ENCODE measurements at places on chromosomes 6 and 20.
A peak's percentile ranks its signal among the peaks of the same experiment; 100 is the strongest.

- DNase-seq: no peak
Measured at GRCh38 chr20:650954-651353, 2.0 kb downstream of the SRXN1 start.

GRCh38 chr20:373171-373890 lies 7.2 kb upstream of the TRIB3 start:
- DNase-seq: no peak

- no peak for DNase-seq
Measured at GRCh38 chr6:22254886-22255285, 42.0 kb downstream of the PRL start.

DNA sequence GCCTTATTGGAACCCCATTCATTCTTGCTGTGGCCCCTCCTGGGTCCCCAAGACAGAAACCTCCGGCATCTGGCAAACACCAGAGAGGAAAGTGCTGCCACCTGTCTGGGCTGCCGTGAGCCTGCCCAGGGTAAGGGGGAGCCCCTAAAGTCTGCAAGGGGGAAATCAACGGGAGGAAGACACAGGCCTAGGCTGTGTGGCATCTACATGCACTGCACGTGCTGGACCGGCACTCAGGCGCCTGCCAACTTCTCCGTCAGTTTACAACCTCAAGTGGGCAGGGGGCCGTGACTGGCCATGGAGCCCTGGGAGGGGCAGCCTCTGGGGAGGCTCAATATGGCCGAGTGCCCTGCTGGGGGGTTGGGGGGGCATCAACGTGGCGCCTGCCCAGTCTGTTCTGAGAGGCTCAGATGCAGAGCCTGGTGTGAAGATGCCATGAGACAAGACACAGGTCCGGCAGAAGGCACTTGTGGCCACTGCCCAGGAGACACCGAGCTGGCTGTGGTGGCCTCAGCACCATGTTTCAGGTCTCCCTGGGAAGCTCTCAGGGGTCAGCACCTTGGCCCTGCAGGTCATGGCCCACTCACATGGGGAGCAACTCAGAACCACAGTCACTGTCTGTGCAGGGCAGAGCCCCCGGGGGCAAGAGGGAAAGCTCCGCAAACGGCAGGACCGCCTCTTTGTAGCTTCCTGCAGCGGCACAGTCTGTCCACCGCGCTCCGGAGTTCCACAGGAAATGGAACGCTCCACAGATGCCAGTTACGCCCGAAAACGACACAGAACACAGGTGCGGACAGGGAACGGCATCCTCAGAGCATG lies 8.4 kb downstream of the UCKL1 start:
- no peak for DNase-seq

- no peak for DNase-seq
Measured at GRCh38 chr6:795046-795685, 102.2 kb upstream of the EXOC2 start.

GRCh38 chr6:90212274-90212673 lies 84.4 kb downstream of the BACH2 start:
- no peak for DNase-seq

- DNase-seq: no peak
Measured at GRCh38 chr20:39259010-39259803, 297.1 kb downstream of the DHX35 start.

DNA sequence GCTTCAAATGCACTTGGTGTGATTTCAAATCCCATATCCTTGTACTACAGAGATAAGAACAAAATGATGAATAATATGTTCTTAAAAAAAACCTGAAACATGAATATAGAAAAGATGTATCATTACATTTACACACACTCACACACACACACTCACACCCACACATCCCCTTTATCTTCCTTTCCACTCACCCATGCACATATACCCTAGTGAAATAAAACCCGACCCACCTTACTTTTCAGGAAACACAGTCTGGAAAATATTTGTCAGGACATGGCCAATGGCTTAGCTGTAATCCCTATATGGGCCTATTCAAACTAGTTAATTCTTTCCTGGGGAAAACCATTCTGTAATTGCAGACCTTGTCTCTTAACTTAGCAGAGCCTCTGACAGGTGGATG lies 60.8 kb upstream of the EDN1 start:
- peak; percentile 11 for DNase-seq

- no peak for DNase-seq
Measured at GRCh38 chr6:151325075-151326050, 66.0 kb downstream of the ZBTB2 start.

DNA sequence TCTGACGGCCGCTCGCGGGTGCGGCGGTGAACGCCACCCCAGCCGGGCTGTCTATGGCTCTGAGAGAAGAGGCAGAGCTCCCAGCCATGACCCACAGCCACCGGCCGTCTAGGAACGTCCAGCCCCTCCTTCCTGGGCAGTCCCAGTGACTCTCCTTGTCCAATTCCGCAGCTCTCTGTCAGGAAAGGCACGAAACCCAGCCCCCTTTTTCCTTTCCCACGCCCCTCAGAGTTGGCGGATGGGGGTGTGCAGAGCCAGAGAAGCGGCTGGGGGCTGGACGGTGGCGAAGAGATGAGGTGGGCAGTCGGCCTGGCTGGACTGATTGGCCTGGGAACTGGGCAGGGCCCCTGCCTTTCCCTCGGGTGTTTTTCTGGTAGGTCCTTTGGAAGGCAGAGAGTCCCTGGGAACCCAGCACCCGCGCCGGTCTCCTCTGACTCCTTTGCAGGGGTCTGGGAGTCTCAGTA lies 1.5 kb downstream of the EBF4 start:
- DNase-seq: no peak

DNA sequence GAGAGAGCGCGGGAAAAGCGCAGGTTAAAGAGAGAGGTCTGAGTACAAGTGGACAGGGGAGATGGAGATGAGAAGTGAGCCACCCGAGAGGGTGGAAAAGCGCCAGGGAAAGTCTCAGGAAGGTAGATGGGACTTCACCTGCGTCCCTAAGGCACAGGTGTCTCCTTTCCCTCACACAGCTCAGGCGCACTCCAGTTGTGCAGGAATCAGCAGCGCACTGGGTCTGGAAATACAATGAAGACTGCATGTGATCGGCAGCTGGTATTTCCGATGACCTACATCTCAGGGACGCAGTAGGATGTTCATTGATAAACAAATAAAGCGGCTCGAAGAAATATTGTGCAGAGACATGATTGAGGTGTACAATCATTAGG lies 432 bp upstream of the KHDRBS2 start:
- no peak for DNase-seq

DNA sequence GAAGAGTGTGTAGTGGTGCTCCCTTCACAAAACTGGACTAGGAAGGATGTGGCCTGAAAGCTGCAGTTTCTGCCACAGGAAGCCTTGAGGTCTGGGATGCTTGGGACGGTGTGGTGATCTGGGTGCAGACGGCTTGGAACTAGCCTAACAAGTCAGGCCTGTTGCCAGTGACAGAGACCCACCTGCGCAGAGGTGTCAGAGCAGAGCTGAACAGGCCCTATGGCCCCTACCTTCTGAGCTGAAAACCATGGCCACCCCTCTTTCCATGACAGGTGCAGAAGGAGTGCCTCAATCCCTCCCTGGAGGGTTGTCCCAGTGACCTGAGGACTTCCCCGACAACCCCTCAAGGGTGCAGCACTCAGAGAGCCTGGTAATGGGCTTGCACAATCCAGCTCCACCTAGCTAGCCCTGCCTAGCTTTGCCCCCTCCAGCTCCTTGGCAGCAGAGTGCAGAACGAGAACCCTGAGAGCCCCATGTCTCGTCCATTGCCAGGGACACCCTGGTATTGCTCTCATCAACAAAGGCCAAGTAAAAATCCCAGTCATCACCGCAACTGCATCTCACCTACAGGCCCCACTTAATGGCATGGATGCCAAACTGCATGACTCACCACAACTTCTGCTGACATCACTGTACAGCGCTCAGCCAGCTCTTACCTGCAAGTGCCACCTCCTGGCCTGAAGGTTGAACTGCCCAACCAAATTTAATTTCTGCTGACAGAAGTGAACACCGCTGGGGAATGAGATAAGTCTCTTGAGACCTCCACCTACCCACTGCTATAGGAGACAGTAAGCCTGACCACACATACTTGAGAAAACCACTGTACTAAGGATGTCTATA lies 563.1 kb downstream of the TFAP2A start:
- no peak for DNase-seq

- DNase-seq: no peak
Measured at GRCh38 chr20:22584522-22584921, at the start of gene FOXA2. FOXA2 (minus strand) TSS chr20:22584572; CDS start chr20:22584278, 294 bp downstream.

DNA sequence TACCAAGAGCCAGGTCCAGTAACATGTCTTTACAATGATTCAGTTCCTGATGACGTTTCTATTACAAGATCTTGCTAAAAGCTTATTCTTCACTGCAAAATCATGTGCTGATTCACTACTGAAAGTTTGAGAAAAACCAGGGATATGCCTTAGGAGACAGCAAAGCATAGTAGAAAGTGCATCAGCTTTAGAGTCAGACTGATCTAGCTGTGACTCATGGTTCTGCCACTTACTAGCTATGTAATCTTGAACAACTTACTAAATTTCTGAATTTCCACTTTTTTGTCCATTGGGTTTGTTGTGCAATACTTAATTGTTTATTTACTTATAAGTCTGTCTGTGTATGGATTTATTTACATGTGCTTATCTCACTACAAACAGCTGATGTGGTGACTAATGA lies 198.5 kb upstream of the RSPO3 start:
- no peak for DNase-seq

DNA sequence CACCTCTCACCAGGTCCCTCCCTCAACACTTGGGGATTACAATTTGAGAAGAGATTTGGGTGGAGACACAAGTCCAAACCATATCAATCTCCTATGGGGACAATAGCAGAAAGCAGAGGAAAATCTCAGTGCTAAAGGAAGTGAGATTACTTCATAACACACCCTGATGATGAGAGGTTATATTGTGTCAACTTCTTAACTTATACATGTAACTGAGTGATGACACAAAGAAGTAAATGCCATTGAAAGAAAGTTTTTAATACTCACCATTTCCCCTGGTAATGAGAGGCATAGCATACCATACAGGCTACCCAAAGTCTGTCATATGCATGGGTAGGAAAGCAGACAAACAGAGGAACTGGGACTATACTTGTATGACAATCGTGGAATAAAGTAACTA lies 137.2 kb downstream of the MMUT start:
- DNase-seq: no peak

DNA sequence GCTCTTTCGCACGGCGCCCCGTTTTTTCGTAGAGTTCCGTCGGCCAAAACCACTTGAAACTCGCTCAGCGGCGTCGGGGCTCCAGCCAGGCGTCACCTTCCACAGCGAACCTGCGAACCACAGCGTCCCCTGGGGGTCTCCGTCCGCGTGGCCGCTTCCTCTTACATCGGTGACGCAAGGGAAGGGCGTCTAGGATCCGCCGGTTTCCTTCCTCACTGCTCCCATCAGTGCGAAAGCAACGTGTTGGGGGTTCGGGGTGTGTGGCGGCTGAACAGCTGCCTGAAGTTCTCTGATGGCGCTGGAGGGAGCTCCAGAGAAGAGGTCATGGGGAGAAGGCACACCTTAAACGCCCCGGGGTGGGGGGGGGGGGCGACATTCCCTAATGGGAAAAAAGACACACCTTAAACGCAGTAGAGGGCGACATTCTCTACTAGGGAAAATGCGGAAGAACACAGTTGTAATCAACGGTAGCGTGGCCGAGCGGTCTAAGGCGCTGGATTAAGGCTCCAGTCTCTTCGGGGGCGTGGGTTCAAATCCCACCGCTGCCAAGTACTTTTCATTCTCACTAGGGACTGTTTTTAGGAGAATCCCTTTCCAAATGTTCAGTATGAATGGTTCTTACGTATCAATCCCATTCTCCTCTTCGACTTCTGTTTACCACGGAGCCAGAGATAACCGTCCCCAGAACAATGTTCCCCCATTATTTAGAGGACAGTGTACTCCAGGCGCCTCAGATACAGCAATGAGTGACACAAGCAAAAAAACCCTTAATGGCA lies 16.4 kb downstream of the ZNF311 start:
- peak; percentile 67 for DNase-seq

DNA sequence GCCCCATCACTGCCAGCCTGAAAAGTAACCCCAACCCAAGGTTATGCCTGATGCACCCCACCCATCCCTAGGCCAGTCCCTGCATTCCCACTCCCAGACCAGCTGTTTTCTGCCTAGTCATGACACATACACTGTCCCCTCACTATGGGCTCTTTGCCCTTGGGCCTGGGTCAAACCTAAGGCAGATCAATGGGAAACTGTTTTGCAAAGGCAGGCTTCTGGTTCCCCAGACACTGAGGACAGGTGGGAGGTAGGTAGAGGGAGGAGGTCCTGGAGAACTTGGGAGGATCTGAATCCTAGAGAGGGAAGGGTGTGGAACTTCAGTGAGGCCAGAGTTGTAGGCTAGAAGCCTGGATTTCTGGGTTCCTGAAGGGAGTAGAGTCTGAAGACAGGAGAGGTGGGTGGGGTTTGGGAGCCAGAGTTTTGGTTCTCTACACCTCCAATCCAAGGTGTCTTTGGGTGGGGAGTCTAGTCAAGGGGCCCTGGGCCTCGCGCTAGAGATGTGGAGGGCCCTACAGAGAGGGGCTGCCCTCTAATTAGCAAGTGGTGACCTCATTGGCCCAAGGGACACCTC lies 2.0 kb downstream of the CLIC1 start:
- no peak for DNase-seq

GRCh38 chr6:83151114-83151513 lies 42.0 kb downstream of the PGM3 start:
- no peak for DNase-seq

- no peak for DNase-seq
Measured at GRCh38 chr6:164010441-164011103, 596.1 kb downstream of the QKI start.

DNA sequence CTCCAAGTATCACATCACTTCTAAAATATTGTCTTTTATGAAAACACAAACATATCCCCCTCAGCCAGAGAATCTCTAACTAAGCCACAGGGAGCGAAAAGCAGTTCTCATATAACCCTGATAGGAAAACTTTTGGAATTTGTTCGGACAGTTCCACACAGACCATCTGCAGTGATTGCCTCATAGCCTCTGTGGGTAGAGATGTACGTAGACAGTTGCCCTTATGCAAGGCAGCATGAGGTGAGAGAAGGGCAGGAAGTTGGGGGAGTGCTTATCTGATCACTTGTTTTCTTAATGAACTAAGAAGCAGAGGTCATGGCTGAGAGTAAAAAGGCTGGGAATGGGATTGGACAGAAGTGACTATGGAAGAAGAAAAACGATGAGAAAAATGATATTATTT lies 39.6 kb downstream of the SLC23A2 start:
- no peak for DNase-seq

- no peak for DNase-seq
Measured at GRCh38 chr20:46703435-46703834, 6.0 kb upstream of the SLC2A10 start.

DNA sequence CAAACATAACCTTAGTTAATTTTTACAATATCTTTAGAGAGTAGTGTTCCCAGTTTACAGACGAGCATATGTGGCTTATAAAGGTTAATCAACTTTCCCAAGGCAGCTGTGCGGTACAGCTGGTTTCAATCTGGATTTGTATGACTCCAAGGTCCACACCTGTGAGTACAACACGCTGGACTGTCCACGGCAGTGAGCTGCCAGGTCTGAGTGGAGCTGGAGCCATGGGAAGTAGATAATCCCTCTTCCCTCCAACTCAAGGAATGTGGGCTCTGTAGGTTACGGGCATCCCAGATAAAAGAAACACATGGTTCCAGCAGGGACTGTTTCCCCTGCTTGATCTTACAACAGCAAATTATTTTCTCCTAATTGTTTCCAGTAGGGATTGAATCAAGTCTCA lies 102.2 kb downstream of the SOD2 start:
- DNase-seq: no peak
